Stimulated activated CD8-positive, alpha-beta memory T cell treated with anti-CD3 and anti-CD28 coated beads, Interleukin-7, amount 100 ng/mL, for 24 hours (primary cell): ENCODE measurements at places on chromosomes 2 and 18.

DNA sequence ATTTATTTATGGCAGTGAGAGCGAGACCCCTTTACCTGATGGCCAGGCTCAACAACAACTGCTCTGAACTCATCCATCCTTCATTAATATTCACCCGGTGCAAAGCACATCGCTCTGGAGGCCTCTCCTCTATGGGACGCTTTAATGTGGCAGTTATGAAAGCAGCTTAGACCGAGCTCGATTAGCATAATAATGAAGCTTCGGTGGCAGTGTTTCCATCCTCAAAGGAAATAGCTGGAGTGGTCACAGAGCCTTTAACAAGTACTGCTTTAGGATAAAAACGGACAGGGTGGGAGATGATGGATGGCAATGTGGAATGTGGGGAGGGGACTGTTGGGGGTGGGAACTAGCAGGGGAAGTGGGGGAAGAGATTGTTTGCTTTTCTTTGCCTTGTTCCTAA is 243.9 kb downstream of the SLC4A3 start:
- DNase-seq: no peak

DNA sequence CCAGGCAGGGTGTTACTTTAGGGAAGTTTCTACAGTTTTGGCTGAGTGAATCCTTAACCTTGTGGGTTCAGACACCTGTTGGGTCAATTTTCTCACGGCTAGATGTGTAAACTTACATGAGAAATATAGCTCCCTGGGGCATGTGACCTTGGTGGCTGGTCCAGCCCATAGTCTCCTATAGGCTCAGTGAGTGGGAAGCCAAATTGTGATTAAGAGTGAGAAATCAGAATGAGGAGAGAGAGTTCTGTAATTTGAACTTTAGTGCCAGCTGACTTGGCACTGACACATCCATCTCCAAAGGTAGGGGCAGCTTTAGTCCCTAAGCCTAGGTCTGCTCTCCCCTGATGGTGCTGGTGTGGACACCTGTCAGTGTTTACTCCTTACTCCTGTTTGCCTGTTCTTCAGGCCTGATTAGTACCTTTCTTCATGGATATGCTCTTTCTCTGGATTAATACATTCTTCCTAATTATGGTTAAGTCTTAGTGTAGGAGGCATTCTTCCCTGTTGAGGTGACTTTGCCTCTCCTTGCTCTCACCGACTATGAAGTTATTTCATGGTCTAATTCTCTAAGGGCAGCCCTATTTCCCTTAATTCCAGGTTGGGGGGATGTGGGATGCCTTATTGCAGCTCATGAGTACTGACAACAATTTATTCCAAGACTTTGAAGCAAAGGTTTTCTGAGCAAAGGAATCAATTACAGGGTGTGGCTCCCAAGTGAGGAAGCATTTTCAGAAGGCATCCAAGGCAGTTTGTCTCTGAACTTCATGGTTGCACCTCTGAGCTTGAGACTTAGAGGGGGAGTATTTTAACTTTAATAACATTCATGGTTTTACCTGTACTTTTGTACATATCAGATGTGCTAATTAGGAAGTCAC is 177.3 kb downstream of the DYSF start:
- no peak for DNase-seq

- no peak for DNase-seq
Measured at GRCh38 chr2:176967911-176968450, 244.6 kb upstream of the HNRNPA3 start.

- no peak for DNase-seq
Measured at GRCh38 chr2:44766220-44766619, 175.3 kb upstream of the SIX3 start.

DNA sequence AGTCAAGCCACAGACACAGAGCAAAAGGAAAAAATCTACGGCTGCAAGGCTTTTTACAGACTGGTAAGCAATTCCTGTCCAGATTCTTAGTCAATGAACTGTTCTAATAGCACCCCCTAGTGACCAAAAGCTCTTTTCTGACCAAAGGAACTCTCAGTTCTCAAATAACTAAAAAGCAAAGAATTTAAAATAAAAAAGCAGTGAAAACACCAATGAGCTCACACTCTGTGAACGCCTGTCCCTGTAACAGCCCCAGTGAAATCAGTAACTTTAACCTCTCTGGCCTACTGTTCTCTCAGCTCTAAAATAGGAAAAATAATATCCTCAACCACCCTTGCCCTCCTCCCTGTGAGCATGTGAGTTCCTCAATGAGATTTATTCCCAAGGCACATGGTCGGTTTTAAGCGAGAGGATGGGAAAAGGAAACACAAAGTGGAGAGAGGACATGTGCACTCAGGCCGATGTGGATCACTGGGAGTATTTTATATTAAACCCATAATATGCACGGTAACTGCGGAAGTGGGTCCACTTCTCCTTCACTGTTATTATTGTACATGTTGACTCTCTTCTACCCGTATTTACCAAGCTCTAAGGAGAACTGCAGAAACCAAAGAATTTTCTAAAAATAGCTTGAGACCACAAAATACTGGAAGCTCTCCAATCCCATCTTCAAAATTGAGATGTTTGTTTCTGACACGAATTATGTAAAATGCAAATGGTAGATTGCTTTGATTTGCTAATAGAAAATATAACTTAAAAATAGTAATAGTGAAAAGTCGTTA is 128.5 kb downstream of the STK39 start:
- DNase-seq: no peak

GRCh38 chr2:132668189-132668823 is 1.7 kb downstream of the LYPD1 start:
- no peak for DNase-seq

GRCh38 chr18:44186001-44186400 is 494.7 kb upstream of the SETBP1 start:
- no peak for DNase-seq

DNA sequence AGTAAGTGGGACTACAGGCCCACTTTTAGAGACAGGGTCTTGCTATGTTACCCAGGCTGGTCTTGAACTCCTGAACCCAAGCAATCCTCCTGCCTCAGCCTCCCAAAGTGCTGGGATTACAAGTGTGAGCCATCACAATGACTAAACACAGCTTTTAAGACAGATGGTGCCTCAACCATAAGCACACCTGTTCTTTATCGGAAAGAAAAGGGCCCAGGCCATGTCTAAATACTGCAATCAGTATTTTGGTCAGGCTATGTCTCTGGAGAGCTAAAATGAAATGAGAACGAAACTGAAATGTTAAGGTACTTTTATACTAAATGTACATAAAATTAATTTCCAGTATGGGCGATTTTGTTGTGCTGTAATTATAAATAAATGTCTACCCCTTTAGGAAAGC is 69.5 kb upstream of the SPTBN1 start:
- no peak for DNase-seq

GRCh38 chr18:73962256-73962655 is 185.4 kb downstream of the FBXO15 start:
- no peak for DNase-seq
